ENCODE measurements at places on chromosomes 7 and 10. TPM values are rescaled to one million over a fixed set of nuclear protein-coding genes. Genes with fewer than 3 reads are reported as not detected.

DNA sequence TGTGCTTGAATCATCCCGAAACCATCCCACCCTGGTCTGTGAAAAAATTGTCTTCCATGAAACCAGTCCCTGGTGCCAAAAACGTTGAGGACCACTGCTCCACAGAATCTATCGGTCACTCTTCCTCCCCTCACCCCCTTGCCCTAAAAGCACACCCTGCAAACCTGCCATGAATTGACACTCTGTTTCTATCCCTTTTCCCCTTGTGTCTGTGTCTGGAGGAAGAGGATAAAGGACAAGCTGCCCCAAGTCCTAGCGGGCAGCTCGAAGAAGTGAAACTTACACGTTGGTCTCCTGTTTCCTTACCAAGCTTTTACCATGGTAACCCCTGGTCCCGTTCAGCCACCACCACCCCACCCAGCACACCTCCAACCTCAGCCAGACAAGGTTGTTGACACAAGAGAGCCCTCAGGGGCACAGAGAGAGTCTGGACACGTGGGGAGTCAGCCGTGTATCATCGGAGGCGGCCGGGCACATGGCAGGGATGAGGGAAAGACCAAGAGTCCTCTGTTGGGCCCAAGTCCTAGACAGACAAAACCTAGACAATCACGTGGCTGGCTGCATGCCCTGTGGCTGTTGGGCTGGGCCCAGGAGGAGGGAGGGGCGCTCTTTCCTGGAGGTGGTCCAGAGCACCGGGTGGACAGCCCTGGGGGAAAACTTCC is 784 bp upstream of the SERPINE1 start:
- H3K4me1 ChIP-seq = peaks cover 26% of the 10 kb centered on the region
- peak overlapping the region; percentile 81 for H3K27ac ChIP-seq
- peaks cover 9% of the 10 kb centered on the region for H3K36me3 ChIP-seq
- H3K4me3 ChIP-seq = peak overlapping the region; percentile 53

- peaks cover 24% of the 10 kb centered on the region for H3K36me3 ChIP-seq
- peak overlapping the region; percentile 78 for H3K27ac ChIP-seq
- H3K4me3 ChIP-seq = no peak overlapping the region
- DNase-seq = no peak
Measured at GRCh38 chr7:2261611-2262010, 19.6 kb downstream of the NUDT1 start.

DNA sequence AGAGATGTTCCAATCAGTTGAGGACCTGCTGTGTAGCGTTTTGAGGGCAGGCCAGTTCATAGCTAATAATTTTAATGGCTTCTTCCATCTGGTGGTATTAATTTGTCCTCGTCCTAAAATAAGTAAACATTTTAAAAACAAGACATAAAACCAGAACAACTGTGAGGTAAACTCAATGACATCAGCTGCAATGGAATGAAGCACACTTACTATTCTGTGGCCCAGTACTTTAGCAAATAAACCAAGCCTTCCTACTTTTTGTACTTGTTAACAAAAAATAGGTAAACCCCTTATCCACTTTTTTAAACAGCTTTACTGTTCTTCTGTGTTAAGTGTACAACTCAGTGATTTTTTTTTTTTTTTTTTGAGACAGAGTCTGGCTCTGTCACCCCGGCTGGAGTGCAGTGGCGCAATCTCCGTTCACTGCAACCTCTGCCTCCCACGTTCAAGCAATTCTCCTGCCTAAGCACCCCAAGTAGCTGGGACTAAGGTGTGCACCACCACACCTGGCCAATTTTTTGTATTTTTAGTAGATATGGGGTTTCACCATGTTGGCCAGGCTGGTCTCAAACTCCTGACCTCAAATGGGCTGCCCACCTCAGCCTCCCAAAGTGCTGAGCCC is 28.9 kb upstream of the FZD1 start:
- no peaks in the 10 kb centered on the region for H3K4me1 ChIP-seq
- no peak overlapping the region for H3K27ac ChIP-seq
- DNase-seq = no peak
- no peaks in the 10 kb centered on the region for H3K36me3 ChIP-seq

SVIL gene
- 516 TPM for total RNA-seq

FAM237B gene
- total RNA-seq = not detected

All from heart left ventricle (tissue), 16 donors.